ENCODE measurements at places on chromosomes 7 and 10.

GRCh38 chr7:22900784-22901183 is 78.1 kb upstream of the TOMM7 start:
- no peak for DNase-seq

GRCh38 chr7:117405519-117405918 is 21.8 kb downstream of the ASZ1 start:
- DNase-seq = no peak

DNA sequence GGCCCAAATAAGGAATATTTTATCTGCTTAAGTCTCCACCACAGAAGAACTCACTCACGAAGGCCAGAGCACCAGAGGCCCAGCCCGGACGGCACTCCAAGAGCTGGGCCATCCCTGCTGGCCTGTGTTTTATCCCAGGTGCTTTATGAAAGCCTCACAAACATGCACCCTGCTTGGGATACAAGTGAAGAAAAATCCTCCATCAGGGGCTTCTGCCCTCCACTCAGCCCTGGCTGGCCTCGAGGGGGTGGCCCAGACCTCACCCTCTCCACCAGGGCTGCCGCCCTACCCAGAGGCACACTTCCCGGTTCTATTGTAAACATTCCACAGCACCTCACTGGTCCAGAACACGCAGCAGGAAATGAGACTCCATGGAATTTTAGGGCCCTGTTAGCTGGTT is 19.8 kb upstream of the DNAAF5 start:
- no peak for DNase-seq

DNA sequence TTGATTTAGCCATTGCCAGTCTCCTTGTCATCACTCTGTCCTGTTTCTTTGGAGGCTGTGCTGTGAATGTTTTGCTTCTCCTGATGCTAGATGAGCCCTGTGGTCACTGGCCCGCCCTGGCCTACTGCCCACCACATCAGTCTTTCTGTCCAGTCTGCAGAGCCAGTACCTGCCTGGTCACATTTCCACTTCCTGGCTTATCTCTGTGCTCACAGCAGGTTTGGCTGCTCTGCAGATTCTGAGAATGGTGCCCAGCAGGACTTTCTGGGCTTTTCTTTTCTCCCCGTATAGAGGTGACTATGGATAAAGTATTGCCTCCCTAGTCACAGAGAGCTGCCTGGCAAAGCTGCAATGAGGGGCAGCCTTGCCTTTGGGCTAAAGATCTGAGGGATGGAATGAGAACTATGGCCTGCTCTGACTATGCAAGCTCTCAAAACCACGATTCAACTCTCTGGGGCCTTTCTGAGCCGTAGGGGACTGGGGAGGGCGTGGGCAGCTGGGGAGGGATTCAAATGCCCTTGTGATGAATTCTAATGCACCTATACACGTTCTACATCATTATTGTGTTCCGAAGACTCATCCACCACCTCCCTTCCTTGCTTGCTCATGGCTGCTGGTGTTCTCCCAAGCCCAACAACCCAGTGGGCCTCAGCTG is 410.4 kb upstream of the NPVF start:
- DNase-seq = no peak

DNA sequence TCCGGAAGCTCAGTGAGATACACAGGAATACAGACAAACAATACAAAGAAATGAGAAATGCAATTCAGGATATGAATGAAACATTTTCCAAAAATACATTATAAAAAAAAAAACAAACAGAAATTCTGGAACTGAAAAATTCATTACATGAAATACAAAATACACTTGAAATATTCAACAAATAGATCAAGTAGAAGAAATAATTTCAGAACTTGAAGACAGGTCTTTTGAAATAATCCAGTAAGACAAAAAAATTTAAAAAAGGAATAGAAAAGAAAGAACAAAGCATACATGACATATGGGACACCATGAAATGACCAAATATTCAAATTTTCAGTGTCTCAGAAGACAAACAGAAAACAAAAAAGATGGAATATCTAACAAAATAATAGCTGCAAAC is 102.5 kb downstream of the ALOX5 start:
- DNase-seq = no peak

DNA sequence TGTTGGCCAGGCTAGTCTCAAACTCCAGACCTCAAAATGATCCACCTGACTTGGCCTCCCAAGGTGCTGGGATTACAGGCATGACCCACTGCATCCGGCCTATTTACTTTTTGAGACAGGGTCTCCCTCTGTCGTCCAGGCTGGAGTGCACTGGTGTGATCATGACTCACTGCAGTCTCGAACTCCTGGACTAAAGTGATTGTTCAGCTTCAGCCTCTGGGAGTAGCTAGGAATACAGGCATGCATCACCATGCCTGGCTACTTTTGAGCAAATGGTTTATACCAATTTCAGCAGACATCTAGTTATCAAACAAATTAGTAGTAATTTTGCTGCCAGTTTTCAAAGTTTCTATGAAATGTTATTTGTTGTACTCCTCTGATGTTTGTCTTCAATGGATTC is 2.2 kb upstream of the WAC start:
- no peak for DNase-seq

DNA sequence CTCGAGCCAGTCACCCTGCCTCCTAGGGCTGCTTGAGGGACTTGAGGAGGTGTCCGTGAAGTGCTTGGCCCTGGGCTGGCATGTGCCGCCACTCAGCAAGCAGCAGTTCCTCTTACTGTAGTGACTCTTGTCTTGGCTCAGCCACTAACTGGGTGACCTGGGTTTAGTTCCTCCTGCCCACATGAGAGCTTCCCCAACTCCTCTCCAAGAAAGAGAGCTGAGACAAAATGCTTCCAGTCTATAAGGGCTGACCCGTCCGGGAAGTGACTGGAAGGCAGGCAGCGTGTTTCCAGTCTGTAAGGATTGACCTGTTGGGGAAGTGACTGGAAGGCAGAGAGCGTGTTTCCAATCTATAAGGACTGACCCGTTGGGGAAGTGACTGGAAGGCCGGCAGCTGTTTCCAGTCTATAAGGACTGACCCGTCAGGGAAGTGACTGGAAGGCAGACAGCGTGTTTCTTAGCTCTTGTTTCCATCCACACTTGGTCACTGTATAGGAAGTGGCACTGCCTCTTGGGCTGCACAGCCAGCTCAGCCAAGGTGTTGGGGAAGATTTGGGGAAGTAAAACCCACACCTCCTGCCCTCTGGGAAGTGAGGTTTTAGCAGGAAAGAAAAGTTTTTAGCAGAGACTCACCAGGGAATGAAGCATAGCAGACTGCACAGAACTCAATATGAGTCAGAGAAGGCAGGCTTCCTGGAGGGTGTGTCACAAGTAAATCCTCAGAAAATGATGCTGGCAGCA is 53.3 kb upstream of the PPIF start:
- no peak for DNase-seq

DNA sequence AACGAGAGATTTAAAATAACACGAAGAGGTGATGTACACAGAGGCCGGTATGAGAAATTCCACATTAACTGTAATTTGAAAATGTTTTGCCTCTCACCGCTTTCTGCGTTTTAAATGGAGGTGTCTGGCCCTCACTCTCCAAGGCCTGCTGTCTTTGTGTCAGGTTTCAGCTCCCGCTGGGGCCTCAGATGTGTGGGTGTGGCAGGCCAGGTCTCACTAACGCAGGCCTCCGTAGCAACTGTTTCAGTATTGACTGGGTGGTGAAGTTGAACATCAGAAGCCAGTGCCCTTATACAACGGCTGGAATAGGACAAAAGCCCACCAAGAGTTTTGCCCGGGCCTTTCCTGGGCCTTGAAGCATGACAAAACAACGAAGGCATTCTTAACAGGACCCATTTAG is 303.1 kb downstream of the ADARB2 start:
- no peak for DNase-seq

DNA sequence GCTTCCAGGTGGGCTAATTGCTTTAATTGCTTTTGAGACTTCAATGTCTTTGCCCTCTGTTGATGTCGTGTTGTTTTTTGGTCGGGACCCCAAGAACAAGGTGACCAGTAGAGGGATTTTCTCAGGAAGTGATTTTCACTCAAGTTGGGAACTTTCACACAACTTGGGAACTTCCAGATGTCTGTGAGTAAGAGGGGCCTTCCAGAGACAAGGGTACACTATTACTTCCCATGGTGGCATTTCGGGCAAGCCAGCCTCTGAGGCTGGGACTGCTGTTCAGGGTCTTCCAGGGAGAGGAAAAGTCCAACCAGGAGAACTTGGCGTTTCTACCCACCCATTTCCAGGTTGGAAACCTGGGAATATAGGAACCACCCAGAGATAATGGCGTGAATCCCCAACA is 170.0 kb upstream of the CDCA7L start:
- no peak for DNase-seq
